ENCODE measurements at places on chromosomes 7 and 10.

DNA sequence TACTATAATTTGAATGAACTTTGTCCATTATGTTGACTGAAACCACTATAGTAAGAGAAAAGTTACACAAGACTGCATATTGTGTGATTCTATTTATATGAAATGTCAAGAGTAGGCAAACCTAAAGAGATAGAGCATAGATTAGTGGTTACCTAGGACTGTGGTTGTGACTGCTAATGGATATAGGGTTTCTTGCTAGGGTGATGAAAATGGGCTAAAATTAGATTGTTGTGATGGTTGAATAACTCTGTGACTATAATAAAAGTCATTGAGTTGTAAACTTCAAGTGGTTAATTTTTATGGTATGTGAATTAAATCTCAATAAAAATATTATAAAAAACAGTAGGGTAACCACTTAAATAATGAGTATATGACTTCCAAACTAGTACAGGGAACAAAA is 142.9 kb upstream of the AHR start:
- no peak for DNase-seq

DNA sequence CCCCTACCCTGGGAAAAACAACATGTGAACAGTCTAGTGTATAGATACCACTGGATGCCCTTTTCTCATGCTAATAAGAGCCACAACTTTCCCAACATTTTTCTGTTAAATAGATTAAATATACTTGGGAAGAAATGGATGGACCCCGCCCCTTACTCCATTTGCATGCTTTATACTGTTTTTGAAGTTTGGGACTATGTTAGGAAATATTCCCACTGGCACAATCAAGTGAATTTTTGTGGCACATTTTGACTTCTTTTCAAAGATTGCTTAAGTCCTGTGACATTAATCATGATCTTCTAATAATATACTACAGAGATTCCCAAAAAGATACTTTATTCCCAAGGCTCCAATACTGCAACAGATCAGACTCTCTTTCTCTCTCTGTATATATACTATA is 216.6 kb downstream of the TWIST1 start:
- DNase-seq = no peak

DNA sequence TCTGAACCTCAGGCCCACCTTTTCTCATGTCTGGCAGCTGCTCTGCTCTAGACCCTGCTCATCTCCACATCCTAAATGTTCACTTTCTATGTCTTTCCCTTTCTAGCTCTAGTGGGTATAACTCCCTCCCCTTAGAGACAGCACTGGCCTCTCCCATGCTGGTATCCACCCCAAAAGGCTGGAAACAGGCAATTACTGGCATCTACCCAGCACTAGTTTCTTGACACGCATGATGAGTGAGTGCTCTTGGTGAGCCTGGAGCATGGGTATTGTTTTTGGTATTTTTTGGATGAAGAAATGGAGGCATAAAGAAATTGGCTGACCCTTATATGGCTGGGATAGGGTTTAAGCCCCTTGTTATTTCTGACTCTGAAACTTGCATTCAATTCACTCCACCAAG is 156.0 kb downstream of the EGFR start:
- no peak for DNase-seq

- no peak for DNase-seq
Measured at GRCh38 chr7:158651968-158652565, 52.5 kb downstream of the NCAPG2 start.

- no peak for DNase-seq
Measured at GRCh38 chr7:4959893-4960292, 906 bp upstream of the MMD2 start.

GRCh38 chr10:33487014-33487776 is 152.7 kb upstream of the NRP1 start:
- DNase-seq = no peak

- DNase-seq = no peak
Measured at GRCh38 chr7:83096065-83096580, 66.6 kb downstream of the PCLO start.

DNA sequence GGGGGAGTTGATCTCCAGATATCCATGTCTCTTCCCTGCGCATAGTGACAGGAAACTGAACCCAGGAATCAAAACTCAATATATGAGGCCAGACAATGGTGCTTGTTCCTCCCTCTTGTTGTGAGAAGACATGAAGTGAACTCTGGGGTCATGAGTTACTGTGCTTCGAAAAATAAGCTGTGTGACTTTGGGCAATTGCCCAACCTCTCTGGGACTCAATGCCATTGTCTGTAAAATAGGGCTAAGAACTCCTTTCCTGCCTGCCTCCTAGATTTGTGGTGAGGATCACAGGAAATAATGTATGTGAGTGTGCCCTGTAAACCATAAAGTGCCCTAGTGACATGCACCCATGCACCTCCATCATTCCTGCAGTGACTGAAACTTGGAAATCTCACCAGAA is 48.4 kb downstream of the SYPL1 start:
- no peak for DNase-seq

DNA sequence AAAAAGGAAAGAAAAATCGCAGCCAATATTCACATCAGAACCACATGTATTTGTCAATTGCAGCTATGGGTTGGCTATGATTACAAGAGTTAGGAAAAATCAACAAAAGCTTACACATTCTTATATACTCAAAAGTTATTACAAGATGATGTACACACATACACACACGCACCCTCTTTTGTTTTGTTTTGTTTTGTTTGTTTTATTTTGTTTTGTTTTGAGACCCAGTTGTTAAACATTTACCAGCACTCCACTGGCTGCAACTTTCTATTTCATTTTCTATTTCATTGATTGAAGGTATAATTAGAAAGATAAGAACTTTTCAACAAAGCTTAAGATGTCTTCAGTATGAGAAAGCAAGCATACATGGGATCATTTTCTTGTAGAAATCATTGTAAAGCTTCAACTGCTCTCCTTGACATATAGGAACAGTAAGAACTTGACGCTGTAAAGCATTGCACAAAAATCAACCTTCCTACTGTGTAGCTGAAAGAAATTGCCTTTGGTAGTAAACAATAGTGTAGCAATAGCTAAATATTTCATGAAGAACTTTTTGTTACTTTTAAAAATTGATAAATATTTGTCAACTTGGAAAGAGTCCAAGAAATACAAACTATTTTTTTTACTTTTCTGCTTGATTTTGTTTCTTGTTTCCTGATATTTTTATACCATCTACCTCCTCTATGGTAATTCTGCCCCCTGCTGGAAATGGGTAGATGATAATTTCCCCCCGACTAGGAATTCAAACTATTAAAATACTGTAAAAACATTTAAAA is 205.9 kb downstream of the MBL2 start:
- DNase-seq = no peak

DNA sequence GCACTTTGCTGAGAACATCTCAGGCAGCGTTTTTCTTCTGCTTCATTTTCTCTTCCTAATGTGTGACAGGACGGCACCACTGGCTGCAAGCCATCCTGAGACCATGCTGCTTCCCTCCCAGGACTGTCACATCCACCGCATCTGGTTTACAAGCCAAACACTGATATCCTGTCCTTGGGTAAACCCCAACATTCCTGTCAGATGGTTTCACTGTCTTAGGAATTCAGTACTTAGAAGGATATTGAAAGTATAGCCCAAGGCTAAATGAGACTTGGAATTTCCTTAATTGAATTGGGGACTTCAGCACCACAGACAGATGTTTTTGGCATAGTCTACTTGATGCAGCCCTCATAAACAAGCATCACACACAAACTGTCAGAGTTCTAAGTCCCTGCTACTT is 74.2 kb upstream of the PLXNA4 start:
- no peak for DNase-seq

DNA sequence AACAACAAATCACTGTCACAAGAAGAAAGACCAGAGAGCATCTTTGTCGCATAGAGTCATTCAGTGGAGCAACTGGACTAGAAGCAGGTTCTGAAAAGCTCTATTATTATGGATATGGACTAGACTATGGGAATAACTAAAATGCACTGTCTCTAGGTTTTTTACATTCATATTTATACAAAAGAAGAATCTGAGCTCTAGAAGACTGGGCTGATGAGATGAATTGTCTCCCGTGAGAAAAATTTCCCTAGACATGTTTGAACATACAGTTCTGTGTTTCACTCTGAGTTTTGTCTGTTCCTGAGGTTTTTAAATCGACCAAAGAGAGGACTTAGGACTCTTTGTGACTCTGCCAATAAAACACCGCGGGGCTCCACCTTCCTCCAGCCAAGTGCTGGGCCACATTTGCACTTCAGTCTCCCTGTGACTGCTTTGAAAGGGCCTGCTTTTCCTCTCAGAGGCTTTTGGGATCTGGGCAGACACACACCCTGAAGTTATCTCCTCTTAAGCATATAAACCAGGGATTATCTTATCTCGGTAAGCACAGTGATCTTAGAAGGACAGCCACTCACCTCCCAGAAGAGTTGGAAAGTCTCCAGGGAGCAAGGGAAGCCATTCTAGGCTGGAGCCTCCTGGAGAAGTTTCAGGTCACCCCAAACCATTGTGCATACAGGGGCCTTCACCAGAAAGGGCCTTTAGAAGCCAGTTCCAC is 101.0 kb upstream of the JCAD start:
- no peak for DNase-seq

DNA sequence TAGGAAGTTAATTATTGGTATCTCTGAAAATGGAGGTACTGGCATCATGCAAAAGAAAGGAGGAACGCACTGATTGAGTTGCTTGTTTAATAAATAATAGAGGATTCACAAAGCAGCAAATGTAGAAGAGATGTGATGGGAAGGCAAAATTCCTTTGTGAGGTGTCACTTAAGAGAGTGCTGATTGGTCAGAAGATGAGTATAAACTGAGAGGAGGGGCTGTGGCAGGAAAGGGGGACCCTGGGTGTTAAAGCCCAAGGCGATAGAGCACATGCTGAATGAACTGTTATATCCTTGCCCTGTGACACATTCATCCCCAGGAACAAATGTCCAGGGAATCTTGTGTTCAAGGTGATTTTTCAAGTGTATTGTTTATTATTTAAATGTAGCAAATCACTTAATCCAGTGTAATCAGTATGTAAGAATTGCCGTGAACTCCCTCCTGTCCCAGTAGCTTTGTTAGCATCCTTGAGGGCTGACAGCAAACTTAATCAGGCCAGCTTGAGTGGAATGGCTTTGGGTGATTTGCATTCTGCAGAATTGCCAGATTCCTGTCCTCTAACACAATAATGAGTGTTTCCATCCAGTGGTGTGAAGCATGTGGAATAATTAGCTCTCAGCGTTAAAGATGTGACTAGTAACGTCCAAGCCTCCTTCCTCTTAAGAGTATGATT is 111.9 kb downstream of the CHN2 start:
- DNase-seq = no peak

DNA sequence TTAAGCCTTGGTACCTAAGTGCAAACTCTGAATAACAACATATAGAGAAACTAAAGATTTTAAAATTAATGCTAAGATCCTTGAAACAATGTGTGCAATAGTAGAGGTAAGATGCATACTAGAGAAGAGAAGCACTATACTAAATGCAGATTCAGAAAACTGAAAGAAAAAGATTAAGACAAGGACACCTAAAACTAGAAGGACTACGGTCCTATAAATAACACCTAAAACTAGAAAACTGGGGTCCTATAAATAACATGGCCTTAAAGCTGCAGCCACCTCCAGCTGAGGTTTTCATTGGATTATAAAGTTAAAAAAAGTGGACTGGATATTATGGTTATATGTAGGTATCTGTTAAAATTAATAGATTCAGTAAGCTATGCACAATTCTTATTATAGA is 320.9 kb downstream of the IPMK start:
- DNase-seq = no peak

DNA sequence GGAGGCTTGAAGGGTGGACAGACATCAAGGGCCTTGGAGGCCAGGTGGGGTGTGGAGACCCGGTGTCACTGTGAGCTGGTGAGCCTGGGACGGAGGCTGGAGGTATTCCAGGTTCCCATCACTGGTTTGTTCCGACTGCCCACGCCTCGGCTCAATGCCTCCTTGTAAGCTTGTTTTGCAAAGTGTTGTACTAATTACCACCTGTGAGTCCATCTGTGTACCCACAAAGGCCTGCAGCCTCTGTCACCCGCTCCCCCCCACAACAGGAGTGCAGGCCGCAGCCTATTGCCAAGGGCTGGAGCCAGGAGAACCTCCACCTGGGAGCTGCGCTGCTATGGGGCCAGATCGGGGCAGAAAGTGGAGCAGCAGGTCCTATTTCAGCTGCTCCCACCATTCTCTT is 521.8 kb upstream of the DPP6 start:
- no peak for DNase-seq

GRCh38 chr10:83673316-83673715 is 466.0 kb upstream of the GHITM start:
- no peak for DNase-seq

DNA sequence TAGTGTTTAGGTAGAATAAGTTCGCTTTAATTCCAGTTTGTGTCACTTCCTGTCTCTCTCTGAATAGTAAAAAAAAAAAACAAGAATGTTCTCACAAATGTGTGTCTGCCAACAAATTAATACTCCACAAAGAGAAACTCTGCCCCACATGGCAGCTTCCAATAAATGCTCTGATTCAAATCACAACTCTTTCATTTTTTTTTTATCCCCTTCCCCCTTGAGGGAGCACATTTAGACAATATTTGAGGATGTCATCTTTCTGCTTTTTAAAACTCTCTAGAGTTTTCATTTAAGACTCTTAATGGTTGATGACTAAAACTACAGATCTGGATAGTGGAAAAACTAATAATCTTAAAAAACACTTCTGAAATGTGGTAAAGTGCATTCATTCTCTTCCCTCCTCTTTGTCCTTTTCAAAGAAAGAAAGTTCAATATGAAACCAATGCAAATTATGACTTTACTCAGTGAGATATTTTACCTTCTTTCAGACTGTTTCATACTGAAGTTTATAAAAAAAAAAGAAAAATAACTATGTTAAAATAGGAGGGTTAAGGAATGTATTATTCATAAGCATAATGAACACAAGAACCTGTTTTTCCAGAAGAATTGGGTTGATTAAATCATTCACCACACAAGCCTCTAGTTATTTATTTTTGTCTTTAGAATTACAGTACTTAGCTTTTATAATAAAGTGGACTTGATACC is 42.3 kb downstream of the ARID5B start:
- no peak for DNase-seq

DNA sequence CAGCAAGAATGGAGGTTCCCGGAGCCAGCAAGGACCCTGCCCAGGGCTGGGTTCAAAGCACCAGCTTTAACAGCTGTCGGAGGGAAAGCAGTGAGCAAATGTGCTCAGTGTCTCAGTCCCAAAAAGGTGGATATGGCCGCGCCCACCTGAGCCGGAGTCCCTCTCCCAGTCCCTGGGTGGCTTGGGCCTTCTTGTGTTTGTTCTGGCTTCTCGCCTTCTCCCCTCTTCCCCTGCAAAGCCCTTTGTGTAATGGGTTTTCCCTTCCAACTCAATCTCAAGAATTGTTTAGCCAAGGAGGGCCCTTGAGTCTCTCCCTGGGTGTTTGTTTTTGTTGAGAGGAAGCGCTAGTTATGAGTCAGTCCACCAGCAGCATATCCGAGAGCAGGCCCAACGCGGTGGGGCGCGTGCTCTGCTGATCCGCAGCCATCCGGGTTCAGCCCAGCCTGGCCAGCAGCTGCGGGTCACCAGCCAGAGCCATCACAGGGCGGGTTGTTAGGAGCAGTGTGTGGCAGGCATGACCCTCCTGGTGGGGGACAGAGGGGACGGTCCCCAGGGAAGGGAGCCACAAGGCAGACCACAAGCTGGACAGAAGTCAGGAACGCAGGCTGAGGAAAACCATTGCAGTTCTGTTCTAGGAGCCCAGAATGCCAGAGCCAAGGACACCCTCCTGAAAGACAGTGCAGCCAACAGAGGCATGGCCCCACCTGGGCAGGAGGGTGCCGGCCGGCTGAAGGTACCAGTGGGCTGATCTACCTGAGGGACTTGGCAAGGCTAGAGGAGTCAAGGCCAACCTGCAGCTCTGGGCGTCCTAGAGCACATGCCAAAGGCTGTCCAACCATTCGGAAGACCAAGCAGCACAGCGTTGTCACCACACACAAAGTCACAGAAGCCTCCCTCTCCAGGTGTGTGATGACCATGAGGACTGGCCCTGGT is 21.3 kb downstream of the CALML3 start:
- DNase-seq = no peak

Data from T-helper 9 cell (primary cell).